ENCODE measurements at places on chromosomes 5 and 9. TPM values are rescaled to one million over a fixed set of nuclear protein-coding genes. Genes with fewer than 3 reads are reported as not detected.

DNAH5 gene
- total RNA-seq, result 0.42 TPM

SPINK7 gene
- not detected for total RNA-seq

TMEM174 gene
- not detected for total RNA-seq

ZDHHC11 gene
- total RNA-seq, result 14.7 TPM

FBP2 gene
- total RNA-seq, result 0.51 TPM

PCDHGA3 gene
- 13.4 TPM for total RNA-seq

SHB gene
- total RNA-seq, result 21.8 TPM

GCNT4 gene
- total RNA-seq, result 0.33 TPM

PGM5 gene
- total RNA-seq, result 216 TPM

CD274 gene
- 44.0 TPM for total RNA-seq

PPP1R26 gene
- 26.7 TPM for total RNA-seq

TRAF2 gene
- 8.2 TPM for total RNA-seq

GRCh38 chr5:31811210-31811609, 172.3 kb downstream of the PDZD2 start:
- no peak for DNase-seq

DNA sequence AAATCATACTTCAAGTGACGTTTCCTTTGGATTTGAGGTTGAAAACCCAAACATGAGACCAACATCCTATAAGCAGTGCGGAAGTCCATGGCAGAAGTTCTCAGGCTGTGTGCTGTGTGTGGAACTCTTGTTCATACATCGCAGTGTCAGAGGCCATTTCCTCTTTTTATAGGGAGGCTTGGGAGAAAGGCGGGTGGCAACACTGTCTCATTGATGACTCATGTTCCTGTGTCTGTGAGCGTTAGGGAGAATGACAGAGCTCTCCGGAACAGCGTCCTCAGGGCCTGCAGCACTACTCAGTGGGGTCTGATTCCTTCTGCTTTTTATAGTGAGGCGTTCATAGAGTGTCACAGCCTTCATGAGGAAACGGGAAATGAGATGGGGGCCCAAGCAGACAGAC, 98.8 kb upstream of the BASP1 start:
- DNase-seq, result peak; percentile 57

GRCh38 chr9:125681086-125681622, 25.9 kb downstream of the MAPKAP1 start:
- DNase-seq, result no peak

DNA sequence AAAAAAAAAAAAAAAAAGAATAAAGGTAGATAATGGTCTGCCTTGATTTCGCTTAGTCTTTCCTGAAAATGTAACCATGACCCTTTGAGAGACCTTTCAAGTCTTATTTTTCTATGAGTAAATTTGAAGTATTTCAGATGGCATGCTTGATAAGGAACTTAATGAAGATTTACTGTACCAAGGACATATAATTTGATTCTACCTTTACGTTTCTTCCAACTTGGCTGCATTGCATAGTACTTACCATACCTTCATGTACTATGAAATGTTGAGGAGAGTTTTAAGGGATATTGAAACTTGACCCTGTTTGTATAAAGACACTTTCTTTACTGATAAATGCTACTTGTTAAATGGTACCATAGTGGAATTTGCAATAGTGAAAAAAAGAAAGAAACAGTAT, 35.0 kb upstream of the SNX24 start:
- no peak for DNase-seq

DNA sequence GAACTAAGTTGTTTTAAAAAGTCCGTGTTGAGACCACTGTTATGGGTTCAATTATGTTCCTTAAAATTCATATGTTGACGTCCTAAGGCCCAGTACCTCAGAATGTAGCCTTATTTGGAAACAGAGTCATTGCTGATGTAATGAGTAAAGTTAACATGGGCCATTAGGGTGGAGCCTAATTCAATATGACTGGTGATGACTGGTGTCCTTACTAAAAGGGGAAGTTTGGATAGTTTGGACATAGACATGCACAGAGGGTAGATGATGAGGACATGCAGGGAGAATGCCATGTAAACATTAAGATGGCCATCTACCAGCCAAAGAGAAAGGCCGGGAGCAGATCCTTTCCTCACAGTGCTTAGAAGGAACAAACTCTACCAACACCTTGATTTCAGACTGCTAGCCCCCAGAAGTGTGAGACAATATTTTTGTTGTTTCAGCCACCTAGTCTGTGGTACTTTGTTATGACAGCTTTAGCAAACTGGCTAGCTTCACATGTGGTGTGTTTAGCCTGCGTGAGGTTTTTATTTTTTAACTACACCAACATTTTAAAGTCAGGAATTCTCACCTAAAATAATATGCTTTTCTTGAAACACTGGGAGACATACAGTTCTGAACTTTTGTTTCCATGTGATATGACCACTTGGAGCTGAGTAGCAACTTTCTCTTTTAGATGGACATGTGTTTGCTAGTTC, 135.3 kb downstream of the YIPF5 start:
- no peak for DNase-seq

DNA sequence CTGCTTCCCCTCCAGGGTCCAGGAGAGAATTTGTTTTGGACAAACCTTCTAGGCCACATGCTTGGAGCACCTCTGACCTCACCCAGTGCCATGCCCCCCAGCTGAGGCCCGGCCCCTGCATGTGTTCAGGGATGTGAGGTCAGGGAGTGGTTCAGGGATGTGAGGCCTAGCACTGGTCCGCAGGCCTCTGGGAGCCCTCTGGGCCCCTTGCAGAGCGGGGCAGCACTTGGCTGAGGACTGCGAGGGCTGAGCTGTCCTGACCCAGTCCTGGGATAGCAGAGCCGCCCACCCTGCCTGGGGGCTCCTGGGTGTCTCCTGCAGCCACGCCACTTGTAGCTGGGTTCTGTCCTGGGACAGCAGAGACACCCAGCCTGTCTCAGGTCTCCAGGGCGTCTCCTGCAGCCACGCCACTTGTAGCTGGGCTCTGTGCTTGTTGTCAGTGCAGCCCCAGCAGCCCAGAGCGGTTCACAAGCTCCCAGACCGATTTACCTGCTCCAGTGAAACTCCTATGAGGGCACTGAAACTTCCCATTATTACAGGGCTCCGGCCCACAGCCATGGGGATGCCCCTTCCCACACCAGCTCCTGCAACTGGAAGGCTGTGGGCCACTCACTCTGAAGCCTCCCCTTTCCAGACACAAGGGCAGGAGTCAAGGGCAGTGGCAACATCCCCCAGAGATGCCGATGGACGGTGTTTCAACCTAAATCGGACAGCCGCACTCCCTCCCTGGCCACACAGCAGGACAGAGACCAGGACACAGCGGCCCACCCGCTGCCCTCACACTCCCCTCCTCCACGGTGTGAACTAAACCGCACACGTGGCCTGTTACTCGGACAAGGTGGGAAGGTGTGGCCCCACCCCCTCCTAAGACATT, 5.4 kb upstream of the CEP72 start:
- DNase-seq, result no peak

DNA sequence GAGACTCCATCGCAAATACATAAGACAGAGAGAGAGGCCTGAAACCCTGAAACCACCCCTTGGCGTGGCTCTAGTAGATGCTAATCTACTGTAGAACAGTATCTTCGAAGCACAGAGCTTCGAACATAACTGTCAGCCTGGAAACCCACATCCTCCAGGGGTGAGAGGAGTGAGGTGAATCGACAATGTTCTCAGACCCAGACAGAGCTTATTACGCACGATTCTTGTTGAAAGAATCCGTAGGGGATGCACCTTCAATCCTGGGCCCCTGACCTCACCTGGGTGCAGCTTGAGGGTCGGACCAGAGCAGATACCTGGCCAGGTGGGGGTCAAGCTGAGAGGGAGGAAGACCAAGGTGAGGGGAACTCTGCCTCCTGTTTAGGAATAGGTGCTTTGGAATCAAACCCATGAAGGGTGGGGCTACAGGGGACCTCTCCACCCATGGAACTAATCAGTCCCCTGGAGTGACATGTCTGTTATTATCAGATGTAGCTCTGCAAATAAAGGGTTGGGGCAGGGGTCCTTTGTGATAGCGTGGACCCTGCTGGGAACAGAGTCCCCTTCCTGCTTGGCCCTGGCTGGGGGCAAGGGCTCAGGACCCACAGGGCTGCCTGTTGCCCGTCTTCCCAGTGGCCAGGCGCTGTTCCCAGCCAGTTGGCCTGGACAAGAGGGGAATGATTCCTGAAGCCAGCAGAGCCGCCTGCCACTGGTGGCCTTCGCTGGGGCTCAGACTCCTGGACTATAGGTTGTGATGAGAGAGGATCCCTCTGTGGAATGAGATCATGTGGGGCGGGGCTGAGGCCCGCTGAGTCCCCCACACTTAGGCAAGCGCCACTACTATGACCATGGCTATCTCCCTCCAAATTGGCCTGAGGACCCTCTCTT, 41.2 kb downstream of the DBH start:
- DNase-seq, result no peak

DNA sequence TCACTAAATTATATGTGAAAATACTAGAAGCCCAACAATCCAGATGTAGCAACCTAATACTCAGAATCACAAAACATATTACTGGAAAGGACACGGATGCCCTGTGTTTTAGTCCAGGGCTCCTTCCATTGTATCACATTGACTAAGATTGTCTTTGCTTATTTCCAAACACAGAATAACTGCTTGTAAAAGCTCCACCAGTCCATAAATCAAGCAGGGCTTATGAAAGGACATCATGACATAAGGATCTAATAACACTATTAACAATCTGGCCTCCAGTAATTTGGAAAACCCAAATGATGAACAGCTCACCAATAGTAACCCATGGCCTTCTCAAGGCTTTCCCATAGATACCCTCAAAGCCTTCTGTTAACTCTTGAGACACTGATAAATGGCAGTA, 39.8 kb downstream of the WDR41 start:
- no peak for DNase-seq

DNA sequence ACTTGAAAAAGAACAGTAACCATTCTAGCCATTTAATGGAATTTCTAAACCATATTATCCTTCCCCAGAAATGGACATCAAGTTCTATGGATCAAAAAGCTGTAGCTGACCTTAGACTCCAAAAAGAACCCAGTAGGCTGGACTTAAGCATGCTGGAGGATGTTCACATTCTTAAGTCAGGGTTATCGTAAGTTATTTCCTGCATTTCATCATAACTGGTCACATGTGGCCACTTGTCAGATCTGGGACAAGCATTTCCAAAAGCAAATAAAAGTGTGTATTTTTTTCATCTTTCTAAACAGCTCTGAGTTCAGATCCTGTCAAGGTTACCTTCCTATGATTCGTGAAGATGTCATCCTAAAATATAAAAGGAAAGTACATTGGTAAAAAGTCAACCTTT, 274.5 kb upstream of the PTGER4 start:
- DNase-seq, result no peak

DNA sequence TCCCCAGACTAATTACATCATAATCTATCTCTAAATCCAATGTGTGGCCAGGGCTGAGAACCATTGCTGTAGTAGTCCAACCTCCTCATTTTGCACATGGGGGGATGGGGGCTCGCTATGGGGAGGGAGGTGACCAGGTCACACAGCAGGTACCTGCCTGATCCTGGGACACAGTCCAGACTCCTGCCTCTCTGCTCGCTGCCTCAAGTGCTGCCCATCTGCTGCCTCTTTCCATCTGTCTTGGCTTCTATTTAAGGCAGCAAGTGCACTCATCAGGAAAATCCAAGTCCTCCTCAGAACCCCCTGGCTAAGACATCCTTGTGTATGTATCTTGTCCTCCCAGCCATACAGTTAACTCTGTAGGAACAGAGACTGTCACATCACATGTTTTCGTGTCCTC, 57.7 kb upstream of the FRRS1L start:
- no peak for DNase-seq

GRCh38 chr9:95826183-95826838, 49.2 kb upstream of the ERCC6L2 start:
- DNase-seq, result no peak

- no peak for DNase-seq
These were observed 102.4 kb downstream of the VAV2 start for GRCh38 chr9:133889584-133890301.

GRCh38 chr9:115672477-115673316, 480.9 kb upstream of the PAPPA start:
- DNase-seq, result no peak

DNA sequence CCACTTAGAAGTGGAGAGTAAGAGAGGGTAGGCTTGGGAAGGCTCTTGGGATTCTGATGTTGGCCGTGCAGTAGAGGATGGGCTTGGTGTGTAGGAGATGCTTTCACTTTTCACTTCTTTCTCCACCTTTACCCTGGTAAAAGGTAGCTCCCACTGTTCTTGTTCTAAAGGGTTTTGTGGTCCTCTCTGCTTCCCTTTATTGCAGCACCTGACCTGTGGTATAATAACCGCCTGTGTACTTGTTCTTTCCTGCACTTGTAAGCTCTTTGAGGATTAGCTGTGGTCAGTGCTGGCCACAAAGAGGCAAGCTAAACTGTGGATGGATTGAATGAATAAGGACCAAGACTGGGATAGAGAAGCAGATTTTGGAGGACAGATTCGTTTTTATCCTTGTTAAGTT, 25.2 kb downstream of the KDM4C start:
- no peak for DNase-seq

DNA sequence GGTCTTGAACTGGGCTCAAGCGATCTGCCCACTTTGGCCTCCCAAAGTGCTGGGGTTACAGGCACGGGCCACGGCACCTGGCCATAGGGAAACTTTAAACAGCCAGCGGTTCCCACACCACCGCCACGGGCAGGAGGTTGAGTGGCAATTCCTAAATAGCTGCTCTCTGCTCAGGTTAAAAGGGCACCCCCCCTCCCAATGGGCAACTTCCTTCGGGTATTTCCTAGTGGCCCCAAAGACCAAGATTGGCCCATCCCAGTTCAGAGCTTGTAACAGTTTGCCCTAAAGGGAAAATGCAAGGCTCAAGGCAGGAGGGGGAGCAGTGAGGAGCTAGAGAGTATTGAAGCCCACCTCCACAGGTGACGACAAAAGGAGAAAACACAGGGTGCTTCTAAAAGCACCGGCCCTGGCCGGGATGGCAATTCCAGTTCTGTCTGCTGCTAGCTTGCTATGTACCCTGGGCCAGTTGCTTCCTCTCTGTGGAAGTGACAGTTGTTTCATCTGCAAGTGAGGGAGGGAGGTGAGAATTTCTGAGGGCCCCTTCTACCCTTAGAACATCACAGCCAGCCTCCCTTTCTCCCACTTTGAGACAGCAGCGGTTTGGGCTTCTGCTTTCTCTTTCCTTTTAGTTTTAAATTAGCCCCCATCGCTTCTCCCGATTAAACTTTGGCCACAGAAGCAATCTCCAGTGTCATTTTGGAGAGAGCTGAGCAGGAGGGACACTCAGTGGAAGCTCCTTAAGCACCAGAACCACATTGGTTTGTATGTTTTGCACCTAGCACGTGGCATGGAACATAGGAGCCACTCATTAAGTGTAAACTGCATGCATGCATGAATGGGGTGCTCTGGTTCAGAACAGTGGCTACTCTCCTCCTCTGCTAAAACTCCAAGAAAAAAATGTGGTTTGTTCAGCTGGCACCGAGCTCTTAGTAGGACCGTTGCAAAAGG, 17.3 kb upstream of the TNIP1 start:
- DNase-seq, result no peak

GRCh38 chr5:14460844-14461398, 120.7 kb upstream of the OTULINL start:
- DNase-seq, result no peak

Measured in heart right ventricle (tissue), 16 donors.